Caudate nucleus (tissue), 63 donors: ENCODE measurements at places on chromosomes 13 and 19.

DNA sequence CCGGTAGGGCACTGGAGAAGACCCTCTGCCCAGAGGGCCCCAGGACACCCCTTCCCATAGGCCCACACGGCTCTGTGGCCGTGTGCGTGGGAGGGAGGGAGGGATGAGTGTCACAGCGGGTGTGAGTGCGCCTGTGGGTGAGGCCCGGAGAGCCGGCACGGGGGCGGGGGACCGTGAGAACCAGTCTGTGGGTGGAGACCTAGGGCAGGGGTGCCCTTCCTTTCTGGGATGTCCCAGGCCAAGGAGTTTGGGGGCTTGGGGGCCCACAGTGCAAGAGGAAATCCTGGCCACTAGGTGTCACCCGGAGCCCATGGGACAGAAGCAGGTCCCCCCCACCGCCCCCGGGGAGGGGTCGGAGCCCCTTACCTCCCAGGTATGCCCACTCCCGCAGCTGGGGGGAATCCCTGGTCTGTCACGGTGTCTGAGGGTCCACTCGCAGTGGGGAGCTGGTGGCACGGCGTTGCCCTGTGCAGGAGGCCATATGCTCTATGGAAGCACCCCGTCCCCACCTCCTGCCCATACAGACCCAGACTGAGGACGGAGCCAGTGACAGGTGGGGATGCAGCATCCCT, 16.0 kb upstream of the SLC7A10 start:
- no peak for DNase-seq

DNA sequence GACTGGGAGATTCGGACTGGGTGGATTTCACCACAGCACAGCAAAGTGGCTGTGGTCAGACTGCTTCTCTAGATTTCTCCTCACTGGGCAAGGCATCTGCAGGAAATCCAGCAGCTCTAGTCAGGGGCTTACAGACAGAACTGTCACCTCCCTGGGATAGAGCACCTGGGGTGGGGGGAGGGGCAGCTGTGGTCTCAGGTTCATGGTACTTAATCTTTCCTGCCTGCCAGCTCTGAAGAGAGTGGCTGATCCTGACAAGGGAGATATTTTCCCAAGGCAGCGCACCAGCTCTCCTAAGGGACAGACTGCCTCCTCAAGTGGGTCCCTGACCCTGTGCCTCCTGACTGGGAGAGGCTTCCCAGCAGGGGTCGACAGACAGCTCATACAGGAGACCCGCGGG, 212.8 kb upstream of the KLF12 start:
- DNase-seq = no peak

GRCh38 chr13:111130116-111130508, 15.0 kb downstream of the ARHGEF7 start:
- no peak for DNase-seq

DNA sequence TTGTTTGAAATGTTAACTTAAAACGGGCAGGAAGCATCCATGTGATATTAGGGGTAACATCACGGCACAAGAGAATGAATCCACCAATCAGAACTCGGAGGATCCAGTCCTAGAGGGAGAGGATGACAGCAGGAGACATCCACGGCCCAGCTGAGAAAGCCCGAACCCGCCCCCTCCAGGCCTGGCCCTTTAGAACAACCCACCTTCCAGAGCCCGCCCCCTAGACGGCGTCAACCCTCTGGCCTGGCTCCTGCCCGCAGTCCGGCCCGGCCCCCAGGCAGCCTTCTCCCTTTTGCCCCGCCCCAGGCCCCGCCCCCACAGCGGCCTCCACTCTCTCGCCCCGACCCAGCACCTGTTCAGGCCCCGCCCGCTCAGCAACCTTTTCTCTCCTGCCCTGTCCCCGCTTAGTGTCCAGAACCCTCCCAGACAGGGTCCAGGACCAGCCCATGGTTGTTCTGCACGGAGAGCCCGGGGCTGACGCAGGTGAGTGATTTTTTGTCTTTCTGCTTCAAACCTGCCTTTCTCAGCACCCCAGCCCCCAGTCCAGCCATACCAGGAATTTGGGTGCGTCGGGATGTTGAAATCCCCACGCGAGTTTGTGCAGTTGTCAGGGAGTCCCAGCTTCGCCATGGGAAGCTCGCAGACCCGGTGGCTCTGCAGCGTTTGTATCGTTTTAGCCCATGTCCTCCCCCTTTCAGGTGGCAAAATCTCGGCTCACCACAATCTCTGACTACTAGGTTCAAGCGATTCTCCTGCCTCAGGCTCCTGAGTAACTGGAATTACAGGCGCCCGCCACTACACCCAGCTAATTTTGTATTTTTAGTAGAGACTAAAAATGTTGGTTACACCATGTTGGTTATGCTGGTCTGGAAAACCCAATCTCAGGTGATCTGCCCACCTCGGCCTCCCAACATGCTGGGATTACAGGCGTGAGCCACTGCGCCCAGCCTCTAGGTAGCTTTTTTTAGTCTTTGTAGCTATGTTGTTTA, 16.1 kb downstream of the ZNF816 start:
- DNase-seq = no peak

DNA sequence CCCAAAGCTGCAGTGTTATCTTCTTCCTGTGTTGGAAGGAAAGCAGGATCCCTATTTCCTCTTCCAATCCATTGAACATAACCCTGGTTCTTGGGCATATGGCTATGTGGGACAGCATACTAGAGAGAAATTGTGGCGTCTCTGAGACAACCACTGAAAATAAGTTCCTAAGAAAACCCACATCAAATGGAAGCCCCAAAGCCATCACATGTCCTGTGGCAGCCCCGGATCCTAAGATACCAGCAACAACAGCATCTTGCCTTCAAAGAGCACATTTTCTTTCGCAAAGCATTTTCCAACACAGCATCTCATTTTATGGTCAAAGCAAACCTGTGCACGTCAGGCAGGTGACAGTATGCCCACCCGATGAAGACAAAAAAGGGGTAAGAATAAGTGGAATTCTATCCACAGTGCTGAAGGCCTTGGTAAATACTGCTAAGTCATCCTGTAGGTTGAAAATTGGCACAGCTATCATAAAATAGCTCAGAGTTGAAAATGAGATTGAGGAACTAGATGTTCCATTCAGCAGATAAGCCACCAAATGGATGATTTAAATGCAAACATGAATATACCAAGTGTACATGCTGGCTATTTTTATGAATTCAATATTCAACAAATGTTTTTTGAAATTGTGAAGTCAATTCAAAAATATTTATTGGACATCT, 232.2 kb downstream of the DLEU7 start:
- no peak for DNase-seq
